ENCODE measurements at places on chromosomes 1 and 21. TPM values are rescaled to one million over a fixed set of nuclear protein-coding genes. Genes with fewer than 3 reads are reported as not detected.
A peak's percentile ranks its signal among the peaks of the same experiment; 100 is the strongest.

DNA sequence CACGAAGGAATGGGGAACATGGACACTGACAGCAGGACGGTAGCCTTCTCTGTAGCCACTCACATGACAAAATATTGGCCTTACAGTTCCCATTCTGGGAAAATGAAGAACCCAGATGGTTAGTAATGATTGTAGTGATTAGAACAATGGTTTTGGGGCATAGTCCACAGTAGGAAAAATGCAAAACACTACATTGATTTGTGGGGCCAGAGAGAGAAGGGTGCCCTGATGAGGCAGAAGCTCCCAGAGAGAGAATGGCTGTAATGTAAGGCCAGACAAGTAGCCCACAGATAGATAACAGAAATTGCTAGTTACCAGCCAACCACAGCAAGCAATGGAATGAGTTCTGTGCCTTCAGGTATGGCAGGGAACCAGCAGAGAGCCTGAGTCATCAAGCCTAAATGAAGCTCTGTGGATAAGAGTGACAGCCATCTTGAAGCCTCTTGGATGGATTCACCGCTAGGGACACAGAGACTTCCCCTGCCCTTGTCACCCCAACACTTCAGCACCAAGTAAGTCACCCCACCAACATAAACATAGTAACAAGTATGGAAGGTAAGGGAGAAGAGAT lies 206.1 kb downstream of the BACH1 start:
- peak; percentile 42 for DNase-seq

GRCh38 chr1:16172964-16173446 lies 17.1 kb upstream of the EPHA2 start:
- DNase-seq: peak; percentile 90

DNA sequence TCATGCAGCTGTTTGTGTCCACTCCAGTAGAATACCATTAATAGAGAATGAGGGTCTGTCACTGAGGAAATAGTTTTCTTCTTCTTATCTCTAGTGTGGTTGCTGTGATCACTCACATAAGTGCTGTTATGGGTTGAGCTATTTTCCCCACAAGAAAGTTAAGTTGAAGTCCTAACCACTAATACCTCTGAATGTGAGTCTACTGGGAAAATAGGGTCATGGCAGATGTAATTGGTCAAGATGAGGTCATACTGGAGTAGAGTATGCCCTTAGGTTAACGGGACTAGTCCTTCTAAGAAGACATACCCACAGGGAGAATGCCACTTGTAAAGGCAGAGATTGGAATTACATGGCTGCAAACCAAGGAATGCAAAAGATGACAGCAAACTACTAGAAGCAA lies 70.5 kb upstream of the COL24A1 start:
- no peak for DNase-seq

GRCh38 chr21:22575165-22575584 lies 1577.0 kb downstream of the NCAM2 start:
- peak; percentile 47 for DNase-seq

GRCh38 chr21:29318354-29318753 lies 19.6 kb downstream of the BACH1 start:
- no peak for DNase-seq

GRCh38 chr1:56894014-56894413 lies 39.4 kb downstream of the C8A start:
- no peak for DNase-seq

DNA sequence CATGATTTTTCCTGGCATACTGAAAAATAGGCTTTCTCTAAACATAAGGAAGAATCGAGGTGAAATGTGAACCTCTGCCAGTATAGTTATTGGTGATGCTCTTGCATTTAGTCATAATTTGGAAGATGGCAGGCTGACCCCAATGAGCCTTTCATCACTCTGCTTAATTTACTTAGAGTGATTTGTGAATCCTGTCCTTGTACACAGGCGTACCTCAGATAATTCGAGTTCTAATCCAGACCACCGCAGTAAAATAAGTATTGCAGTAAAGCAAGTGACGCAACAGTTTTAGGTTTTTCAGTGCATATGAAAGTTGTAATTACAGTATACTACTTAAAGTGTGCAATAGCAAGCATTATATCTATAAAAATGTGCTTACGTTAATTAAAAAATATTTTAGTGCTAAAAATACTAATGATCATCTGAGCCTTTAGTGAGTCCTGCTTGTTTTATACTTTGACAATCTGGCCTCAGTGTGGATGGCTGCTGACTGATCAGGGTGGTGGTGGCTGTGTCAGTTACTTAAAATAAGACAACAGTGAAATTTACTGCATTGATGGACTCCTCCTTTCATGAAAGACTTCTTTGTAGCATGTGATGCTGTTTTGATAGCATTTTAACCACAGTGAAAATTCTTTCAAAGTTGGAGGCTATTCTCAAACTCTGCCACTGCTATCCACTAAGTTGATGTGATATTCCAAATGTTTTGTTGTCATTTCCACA lies 1.7 kb downstream of the PKNOX1 start:
- no peak for DNase-seq

DNA sequence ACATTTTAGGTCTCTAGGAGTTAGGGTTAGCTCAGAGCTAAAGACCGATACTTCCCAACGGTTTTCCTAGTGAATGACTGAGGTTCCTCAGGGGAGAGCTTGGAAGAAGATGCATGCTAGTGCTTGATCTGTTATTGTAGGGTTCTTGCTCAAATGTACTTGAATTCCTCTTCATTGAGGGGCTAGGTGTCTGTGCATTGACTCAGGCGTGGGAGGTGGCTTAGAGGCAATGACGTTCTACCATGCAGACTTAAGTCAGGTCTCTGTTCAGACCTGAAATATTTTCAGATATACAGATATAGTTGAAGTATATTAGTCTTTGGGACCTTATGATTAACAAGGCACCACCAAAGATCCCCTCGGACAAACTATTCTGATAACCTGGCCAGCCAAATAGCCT lies 23.5 kb downstream of the S100A10 start:
- no peak for DNase-seq

The UBXN10 gene
- not detected for total RNA-seq

The S100A9 gene
- 482 TPM for total RNA-seq

The SPRR5 gene
- not detected for total RNA-seq

The TBX19 gene
- total RNA-seq: 0.23 TPM

Data from PC-3 (cell line).